ENCODE measurements at places on chromosomes 5 and 9.

- no peak for DNase-seq
Measured at GRCh38 chr5:149962601-149963300, 2.2 kb downstream of the SLC26A2 start.

GRCh38 chr5:128665747-128666355 is 127.8 kb upstream of the FBN2 start:
- DNase-seq, result no peak

- no peak for DNase-seq
Measured at GRCh38 chr5:157652377-157652692, at the start of gene SOX30. TSS of gene SOX30 (minus strand) at chr5:157652438. CDS start at chr5:157652078, 360 bp downstream.

DNA sequence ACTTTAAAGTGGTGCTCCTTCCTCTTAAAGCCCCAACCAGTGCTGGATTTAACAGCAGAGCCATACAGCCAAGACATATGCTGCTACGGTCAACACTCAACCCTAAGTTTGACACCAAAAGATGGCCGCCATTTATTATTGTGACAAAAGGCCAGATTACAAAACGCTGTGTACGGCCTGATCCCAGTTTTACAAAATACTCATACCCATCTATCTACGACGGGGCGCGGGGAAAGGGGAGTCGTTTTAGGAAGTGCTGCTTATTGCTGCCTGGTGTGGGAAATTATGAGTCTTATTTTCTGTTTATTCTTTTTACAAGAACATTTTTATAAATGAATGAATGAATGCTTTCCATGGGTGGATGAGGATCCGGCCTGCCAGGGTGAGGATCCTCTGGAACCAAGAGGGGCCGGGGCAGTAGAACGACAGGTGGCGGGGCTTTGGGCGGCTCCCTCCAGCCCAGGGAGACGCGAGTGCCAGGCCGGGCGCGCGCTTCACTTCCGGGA is 457 bp upstream of the IDNK start:
- DNase-seq, result no peak

DNA sequence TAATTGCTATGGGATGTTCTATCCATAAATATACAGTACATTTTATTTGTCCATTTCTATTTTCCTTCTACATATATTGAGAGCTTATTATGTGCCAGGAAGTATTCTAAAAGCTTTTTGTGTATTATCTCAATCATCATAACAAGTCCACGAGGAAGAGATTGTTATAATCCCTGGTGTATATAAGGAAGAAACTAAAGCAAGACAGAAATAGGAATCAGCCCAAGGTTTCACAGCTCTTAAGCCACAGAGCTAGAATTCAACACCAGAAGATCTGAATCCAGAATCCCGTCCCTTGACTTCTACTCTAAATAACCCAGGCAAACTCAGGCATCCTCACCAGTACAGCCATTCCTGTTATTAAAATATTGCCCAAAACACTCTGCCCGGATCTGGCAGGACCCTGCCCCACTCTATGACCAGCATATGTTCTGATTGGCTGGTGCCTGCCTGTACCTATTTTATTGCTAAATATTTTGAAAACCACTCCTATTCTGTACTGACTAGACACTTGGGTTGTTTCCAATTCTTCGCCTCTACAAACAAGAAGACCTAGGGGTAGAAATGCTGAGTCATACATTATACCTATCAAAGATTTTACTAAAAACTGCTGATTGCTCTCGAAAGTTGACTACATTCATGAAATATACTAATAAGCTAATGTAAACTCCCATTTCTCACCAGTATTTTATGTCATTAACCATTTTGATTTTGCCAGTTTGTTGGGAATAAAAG is 297.4 kb downstream of the ENC1 start:
- peak; percentile 39 for DNase-seq

- no peak for DNase-seq
Measured at GRCh38 chr5:118614731-118615456, 373.5 kb downstream of the DTWD2 start.

GRCh38 chr9:112218908-112219307 is 43.8 kb upstream of the SUSD1 start:
- DNase-seq, result no peak

GRCh38 chr5:177336603-177337494 is 14.6 kb downstream of the LMAN2 start:
- DNase-seq, result no peak

- DNase-seq, result no peak
Measured at GRCh38 chr5:177325868-177326381, 14.2 kb upstream of the MXD3 start.

DNA sequence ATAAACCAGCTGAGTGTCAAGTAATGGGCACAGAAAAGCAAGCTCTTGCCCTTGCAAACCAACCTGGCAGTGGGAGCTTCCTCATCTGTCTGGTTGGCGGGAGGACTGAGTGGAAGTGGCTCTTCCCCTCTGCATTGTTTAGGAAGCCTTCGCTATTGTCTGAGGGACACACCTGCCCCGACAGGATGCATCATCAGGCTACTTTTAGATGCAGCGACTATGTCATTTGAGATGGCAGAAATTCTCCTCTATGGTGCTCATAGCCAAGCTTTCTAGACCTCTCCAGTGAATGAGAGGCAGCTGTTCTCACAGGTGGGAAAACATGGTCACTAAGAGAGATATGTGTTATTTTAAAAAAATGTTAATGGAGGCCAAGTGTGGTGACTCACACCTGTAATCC is 104.0 kb downstream of the DOCK8 start:
- peak; percentile 93 for DNase-seq

- DNase-seq, result no peak
Measured at GRCh38 chr9:93533863-93534262, 42.5 kb upstream of the PHF2 start.

GRCh38 chr9:94860678-94861588 is 134.4 kb downstream of the AOPEP start:
- peak; percentile 86 for DNase-seq

GRCh38 chr5:91493086-91493485 is 110.0 kb upstream of the ARRDC3 start:
- no peak for DNase-seq

GRCh38 chr9:5073701-5074100 is 88.6 kb downstream of the JAK2 start:
- no peak for DNase-seq

DNA sequence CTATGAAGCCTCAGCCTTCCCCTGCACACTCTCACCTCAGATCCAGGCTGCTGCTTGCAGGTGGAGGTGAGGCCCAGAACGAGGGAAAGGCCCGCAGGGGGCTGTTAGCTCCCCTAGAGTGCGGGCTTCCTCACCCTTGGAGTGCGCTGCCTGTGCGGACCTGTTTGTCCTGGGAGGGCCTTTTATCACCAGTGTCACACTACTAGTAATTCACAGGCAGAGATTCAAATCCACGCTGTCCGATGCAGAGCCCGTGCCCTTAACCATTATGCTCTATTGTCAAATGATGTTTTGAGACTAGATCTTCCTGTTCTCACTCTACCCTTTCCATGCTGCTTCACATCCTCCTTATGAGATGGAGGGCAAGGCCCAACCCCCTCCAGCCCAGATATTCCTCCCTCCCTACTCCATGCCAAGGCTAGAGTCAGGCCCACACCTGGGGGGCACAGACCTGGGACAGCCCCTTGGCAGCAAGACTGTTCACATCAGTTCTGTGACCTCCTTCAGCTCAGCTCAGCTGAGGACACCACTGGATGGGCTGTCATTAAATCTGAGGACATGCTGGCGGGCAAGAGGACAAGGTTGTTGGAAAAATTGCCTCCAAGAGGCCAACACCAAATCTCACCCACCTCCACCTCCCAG is 112.8 kb upstream of the SPOCK1 start:
- DNase-seq, result no peak

GRCh38 chr9:15357050-15357653 is 50.1 kb upstream of the TTC39B start:
- no peak for DNase-seq

DNA sequence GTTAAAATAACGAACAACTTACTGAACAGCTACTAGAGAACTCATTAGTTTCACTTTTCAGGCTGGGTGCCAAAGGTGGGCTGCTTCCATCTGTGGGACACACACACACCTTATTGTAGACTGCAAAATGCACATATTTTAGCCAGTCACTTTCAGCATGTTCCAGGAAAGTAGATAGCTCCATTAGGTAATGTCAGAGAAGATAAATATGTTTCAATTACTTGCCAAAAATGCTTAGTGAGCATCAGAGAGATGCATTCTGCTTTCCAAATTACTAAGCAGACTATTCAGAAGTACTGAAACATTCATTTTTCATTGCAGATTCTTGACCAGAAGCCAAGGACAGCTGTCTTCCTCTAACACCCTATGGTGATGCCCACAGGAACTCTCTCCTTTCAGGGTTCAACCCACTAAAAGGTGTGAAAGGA is 56.2 kb upstream of the APC start:
- no peak for DNase-seq

DNA sequence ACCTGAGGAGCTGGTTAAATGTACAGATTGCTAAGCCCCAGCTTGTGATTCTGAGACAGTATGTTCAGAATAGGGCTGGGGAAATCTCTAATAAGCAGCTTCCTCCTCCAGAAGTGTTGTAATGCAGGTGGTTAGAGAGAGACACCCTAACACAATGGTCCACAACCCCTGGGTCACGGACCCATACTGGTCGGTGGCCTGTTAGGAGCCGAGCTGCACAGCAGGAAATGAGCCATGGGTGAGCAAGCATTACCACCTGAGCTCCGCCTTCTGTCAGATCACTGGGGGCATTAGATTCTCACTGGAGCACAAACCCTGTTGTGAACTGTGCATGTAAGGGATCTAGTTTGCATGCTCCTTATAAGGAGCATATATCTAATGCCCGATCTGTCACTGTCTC is 61.8 kb downstream of the SLC36A1 start:
- DNase-seq, result no peak

DNA sequence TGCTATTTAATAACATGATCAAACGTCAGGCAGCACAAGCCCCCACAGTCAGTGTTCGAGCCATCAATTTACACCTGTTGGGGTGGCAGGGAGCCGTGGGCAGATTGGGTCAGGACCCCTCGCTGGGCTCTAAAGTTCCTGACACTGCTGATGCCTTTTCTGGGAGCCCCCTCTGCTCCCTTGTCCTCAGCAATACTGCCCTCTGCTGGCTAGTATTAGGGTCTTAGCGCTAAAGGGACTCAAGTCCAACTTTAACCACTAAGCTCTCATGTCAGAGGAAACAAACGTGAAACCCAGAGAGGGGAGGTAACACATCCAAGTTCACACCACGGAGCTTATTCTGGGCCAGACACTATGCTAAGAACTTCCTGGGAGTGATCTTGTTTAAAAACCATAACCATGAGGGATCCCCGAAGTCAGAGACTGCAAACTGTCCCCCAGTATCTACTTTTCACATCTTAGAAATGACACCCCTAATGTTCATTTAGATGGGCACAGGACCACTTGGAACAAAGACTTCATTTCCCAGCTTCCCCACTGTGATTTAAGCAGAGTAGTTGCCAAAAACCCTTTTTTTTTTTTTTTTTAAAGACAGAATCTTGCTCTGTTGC is 20.4 kb downstream of the ANKS6 start:
- DNase-seq, result peak; percentile 30

- DNase-seq, result no peak
Measured at GRCh38 chr5:113989913-113990305, 372.0 kb upstream of the KCNN2 start.

DNA sequence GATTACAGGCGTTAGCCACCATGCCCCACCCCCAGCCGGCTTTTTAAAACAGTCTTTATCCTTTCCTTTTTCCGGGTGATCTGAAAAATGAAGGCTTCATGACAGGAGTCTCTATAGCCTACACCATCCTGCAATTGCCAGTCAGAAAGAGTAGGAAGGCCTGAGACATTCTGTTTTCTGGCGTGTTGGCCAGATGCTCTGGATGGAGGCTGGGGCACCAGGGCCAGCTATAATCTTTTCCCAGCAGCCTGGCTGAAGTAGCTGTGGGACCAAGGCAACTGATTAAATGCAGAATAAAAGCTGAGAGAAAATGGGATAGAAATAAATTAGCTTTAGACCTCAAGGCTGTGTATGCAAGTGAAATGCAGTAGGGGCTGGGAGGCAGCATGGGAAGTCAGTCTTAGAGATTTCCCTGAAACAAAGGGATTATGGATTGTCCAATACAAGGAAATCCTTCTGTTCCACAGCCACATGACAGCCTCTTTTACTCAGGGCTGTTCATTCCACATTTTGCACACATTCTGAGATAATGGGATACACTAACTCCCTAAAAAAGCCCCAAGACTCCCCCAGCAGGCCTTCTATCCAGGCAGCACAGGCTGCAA is 116.0 kb upstream of the LRRTM2 start:
- DNase-seq, result no peak

- no peak for DNase-seq
Measured at GRCh38 chr5:131211669-131212068, 40.9 kb downstream of the LYRM7 start.

DNA sequence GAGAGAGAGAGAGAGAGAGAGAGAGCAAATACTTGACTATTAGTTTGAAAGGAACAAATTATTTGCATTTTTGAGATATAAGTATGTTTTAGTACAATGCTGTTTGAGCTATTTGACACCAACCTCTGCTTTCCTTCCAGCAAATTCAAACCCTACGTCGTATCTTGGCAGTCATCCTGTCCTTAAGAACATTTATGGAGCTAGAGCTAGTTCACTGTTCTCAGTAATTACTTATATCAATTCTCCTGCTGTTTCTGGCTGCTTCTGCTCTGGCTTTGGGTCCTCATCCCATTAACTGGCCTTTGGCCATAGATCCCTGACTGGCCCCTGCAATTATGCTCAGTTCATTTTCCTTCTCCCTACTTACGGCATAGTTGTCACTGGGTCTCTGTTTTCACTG is 19.9 kb upstream of the ERAP2 start:
- no peak for DNase-seq

- no peak for DNase-seq
Measured at GRCh38 chr9:18798508-18799290, 234.3 kb downstream of the SAXO1 start.

GRCh38 chr5:84242286-84242685 is 142.4 kb downstream of the EDIL3 start:
- no peak for DNase-seq

GRCh38 chr9:116163293-116164055 is 9.9 kb downstream of the PAPPA start:
- no peak for DNase-seq

DNA sequence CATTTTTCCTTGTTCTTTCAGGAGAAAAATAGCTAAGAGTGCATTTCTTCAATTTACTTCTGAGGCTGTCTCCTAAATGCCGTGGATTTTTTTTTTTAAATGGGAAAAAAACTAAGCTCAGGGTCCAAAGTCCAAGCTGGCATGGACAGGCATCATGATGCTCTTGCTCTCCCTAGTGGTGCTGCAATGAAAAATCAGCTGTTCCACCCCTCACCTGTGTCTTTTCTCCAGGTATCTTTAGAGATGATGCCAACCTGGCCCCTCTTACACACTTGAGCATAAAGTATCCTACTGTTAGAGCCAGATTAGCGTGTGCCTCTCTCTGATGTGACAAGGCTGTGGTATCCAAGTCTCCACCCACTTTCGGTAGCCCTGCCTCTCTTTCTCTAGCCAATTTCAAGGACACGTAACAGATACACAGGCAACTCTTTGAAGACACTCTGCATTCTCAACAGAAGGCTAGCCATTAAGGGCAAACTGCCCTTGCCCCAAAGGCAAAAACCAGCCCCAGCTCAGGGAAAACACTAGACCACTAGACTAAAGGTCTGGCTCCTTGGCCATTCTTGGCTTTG is 208.8 kb downstream of the SAXO1 start:
- DNase-seq, result peak; percentile 58
